DMS79 (cell line): ENCODE measurements at places on chromosomes 4 and X.

DNA sequence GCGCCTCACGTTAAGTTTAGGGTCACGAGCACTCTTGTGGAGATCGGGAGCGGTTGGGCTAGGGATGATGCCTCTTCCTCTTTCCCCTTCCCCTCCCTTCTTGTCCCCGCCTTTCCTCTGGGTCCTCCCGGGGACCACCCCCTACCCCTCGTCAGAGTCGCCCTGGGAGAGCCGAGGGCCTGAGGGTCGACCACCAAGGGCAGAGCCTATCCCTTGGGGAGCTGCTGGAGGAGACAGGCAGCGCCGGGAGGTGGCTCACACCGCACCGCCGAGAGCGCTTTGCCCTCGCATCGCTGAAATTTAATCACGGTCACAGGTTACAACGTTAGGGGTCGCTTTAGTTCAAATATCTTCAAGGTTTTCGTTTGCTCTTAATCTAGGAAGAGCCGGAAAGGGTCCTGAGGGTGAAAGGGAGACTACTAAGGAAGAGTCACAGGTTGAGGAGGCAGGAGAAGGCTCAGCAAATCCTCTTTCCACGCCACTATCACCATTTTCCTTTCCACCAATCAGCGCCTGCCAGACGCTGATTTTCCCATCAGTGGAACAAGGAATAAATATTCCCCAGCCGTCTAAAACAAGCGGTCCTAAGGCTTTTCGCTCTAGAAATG is 528 bp upstream of the SNCA start:
- no peak for DNase-seq

GRCh38 chrX:30935985-30936384 is 46.9 kb upstream of the TAB3 start:
- DNase-seq: no peak

GRCh38 chr4:128720270-128720669 is 89.2 kb upstream of the JADE1 start:
- no peak for DNase-seq

DNA sequence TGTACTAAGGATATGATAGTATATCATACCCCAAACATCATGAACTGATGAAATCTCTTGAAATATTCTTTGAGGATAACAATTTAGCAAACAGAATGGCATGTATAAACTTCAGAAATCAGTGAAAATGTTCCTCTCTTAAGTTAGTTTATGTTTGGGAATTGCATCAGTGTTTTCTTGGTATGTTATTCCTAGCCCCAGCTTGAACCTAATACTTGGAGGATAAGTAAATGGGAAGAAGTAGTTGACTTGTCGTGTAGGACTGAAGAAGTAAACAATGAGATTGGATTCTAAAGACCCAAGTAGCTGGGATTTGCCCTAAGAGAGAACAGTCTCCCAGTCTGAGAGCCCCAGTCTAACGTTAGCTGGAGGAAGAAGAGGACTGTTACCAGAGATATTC is 355.7 kb downstream of the GALNTL6 start:
- no peak for DNase-seq

GRCh38 chr4:81335122-81335912 is 120.3 kb upstream of the PRKG2 start:
- DNase-seq: no peak

DNA sequence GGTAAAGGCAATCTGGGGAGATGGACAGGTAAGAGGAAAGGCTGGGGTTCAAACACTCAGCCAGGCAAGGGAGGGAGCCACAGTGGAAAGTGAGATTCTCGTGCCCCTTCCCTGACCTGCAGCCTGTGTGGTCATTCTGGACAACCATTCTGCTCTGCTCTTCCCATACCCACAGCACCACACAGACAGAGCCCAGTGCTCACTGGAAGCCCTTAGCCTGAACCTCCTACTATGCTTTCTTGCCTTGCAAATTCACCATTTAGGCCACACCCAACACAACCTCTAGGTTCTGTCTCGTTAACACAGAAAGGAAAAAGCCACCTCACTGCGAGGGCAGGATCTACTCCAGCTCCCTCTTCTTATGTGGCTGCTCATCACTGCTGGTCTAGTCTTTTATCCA is 92.7 kb downstream of the SHISA3 start:
- no peak for DNase-seq
